ENCODE measurements at places on chromosomes 2 and 18.
A peak's percentile ranks its signal among the peaks of the same experiment; 100 is the strongest.

- no peak for DNase-seq
Measured at GRCh38 chr2:198700319-198700718, 757.4 kb downstream of the SATB2 start.

GRCh38 chr2:226893216-226893615 is 57.4 kb downstream of the RHBDD1 start:
- peak; percentile 97 for DNase-seq

GRCh38 chr2:204104811-204105210 is 168.2 kb downstream of the ICOS start:
- DNase-seq, result no peak

GRCh38 chr2:102724016-102724490 is 37.8 kb upstream of the TMEM182 start:
- no peak for DNase-seq

- DNase-seq, result no peak
Measured at GRCh38 chr2:133413863-133414262, 154.4 kb downstream of the NCKAP5 start.

DNA sequence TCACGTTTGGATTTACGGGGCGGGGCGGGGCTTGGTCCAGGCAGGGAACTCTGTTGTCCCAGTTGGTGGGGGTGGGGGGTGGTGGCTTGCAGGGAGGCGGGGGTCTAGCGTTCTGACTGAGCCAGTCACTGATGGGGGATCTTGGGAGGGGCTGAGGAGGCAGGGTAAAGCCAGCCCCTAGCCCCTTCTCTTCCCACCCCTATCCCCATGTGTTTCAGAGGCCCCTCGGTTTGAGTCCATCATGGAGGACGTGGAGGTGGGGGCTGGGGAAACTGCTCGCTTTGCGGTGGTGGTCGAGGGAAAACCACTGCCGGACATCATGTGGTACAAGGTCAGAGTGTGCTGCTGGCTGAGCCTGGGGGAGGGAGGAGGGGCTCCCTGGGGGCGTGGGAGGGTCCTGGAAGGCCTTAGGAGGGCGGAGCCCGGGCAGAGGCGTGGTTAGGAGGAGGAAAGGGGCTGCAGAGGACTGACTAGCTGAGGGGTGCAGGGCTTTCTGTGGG is 22.0 kb upstream of the GMPPA start:
- no peak for DNase-seq

- DNase-seq, result peak; percentile 15
Measured at GRCh38 chr2:11795590-11795989, 49.2 kb downstream of the LPIN1 start.

All from fibroblast of skin of abdomen (primary cell).